ENCODE measurements at places on chromosomes 3 and 15.

- no peak for DNase-seq
Observed at GRCh38 chr3:30852833-30853232, 41.6 kb downstream of the GADL1 start.

DNA sequence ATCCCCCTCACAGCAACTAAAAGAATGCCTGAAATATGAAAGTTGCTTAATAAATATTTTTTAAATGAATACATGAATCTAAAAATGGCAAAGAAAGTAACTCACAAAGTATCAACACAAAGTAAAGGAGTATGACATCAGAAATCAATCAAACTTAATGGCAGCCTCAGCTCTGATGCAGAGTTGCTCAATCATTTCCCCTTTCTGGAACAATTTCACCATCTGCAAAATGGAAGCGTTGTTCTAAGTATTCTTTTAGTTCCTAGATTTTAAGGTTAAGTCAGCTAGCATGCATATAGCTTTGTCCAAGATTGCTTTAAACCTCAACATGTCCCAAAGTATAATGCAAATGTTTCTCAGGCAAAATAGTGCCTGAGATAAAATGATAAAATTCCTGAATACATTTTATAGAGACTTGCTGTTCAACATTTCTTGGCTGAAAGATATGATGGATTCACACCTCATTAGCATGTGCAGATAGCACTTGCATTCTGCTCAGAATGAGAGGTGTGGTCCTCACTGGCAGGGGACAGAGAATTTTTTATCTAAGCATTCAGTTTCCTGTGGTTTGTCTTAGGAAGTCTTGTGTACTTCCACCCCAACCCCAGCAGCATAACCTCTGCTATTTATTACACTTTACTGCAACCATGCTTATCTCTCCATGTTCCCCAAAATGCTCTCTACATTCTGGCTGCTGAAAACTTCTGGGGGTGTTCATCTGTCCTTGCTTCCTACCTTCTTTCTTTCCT lies 429.3 kb downstream of the GRM7 start:
- DNase-seq: no peak

- DNase-seq: no peak
Observed at GRCh38 chr3:18937574-18937973, 210.7 kb upstream of the KCNH8 start.

DNA sequence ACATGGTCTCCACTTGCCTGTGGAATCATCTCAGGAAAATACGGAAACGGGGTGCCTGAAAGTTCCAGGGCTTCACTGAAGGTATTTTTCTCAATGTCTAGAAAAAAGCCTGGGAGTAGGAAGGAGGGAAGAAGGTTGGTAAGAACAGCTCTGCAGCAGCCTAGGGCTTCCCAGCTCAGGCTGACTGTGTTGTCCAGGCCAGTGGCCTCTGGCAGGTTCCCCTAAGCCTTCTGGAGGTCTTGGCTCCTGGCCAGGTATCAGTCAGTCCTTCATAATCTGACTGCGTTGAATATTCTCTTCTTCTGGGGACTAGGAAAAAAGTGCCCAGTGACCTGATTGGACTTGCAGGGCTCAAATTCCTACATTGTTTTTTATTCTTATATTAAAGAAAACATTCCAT lies 38.6 kb downstream of the SSR3 start:
- no peak for DNase-seq

DNA sequence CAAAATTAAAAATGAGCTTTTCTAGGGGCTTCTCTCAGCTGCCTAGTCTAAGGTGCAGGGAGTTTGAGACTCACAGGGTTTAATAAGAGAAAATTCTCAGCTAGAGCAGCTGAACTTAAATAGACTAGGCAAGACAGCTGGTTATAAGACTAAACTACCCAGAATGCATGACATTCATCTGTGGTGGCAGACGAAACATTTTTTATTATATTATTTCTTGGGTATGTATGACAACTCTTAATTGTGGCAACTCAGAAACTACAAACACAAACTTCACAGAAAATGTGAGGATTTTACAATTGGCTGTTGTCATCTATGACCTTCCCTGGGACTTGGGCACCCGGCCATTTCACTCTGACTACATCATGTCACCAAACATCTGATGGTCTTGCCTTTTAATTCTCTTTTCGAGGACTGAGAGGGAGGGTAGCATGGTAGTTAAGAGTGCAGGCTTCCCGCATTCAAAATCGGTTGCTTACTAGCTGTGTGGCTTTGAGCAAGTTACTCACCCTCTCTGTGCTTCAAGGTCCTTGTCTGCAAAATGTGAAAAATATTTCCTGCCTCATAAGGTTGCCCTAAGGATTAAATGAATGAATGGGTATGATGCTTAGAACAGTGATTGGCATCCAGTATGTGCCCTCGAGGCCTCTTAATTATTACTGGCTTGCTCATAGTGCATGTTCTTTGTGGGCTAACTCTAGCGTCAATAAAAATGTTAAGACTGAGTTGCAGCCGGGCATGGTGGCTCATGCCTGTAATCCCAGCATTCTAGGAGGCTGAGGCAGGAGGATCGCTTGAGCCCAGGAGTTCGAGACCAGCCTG lies 984 bp downstream of the CCR5 start:
- no peak for DNase-seq

DNA sequence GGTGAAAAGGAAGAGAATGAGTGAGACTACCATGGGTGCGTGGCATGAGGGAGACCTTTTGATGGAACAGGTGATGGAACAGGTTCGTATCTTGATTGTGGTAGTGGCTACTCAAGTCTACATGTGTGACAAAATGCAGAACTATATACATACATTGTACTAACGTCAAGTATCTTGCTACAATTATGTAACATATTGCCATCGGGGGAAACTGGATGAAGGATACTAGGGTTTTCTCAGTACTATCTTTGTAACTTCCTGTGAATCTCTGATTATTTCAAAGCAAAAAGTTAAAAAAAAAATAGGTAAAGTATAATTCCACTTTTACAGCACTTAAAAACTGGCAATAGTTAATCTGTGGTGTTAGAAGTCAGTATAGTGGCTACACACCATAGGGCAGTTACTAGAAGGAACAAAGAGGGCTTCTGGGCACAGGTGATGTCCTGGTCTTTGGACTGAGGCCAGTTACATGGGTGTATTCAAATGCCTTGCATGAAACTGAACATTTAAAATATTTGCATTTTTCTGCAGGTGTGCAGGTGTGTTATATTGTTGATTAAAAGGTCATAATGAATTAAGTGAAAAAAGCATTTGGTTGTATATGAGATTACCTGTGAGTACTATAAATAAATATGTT lies 61.4 kb downstream of the LRRK1 start:
- DNase-seq: no peak

- DNase-seq: peak; percentile 17
Observed at GRCh38 chr3:51620543-51620942, 50.5 kb upstream of the TEX264 start.

DNA sequence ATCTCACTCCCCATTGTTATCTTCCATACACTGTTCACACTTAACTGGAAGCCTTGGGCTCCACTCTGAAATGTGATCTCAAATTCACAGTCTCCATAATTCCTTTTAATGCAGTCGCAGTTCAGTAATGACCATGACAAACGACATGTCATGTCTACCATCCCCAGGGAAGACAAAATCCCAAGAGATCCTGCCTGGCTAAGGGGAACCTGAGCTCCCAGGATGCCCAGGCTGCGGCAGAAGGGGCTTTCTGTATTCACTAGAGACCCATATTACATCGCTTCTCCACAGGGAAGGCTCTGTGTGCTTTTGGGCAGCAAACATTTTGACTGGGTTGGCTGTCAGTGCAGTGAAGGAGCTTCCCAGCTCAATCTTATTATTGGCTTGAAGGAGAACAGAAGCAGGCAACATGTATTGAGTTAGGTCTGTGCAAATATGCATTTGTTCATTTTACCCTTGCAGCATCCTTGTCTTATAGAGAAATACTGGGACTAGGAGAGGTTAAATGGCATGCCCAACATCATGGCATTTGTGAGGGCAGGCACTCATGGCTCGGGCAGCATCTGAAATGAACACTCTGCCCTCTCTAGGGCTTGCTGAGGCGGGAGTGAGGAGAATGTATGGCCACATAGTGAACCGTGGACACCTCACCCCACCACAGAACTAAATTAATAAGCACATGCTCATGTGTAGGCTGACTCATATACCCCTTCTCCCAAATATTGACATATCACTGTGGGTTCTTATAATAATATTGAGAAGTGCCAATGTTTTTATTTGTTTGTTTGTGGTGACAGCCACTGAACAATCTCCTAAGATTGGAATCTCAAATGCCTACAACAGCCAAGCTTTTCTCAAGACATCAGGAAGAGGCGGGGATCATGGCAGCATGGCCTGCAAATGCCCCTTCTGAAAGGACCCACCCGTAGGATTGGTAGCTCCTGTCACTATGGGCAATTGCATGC lies 141.6 kb upstream of the FOXB1 start:
- DNase-seq: no peak

DNA sequence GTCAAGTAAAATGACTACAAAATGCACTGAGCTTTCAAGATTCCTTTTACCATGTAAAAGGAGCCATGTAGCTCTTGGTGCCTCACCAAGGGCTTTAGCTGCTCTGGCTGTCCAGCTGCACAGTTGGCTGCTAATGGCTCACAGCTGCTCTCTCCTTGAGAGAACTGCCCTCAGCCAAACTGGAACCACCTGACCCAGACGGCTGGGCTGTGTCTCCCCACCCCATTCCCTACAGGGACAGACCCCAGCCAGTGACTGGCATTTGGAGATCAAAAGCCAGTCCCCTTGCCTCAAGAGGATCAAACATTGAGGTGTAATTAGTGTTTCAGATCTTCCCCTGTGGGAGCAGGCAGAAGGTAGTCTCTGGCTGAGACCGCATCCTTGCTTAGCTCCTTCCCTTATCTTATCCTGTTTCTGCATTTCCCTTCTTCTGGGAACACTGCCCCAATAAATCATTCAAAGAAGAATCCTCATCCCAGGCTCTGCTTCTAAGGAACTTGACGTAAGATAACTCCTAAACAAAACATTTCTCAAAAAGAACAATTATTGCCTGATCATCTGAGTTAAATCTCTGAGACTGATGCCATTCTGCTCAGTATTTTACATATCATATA lies 28.6 kb upstream of the UBE2E2 start:
- no peak for DNase-seq

DNA sequence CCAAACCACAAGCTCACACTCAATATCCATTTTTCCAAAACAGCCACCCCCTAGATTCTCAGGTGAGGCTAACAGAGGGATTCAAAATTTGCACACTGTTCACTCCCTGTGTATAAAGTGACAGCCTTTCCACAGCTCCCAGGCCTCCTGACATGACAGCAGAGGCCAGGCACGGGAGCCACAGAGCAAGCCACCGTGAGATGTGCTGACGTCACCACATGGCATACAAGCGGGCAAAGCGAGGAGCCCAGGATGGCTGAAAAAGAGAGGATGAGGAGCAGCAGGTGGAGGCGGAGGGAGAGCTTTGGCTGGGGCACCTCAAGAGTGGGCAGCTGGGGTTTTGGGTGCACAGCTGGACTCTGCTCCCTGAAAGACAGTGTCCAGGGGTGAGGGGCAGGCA lies 27.1 kb downstream of the EHD4 start:
- no peak for DNase-seq

DNA sequence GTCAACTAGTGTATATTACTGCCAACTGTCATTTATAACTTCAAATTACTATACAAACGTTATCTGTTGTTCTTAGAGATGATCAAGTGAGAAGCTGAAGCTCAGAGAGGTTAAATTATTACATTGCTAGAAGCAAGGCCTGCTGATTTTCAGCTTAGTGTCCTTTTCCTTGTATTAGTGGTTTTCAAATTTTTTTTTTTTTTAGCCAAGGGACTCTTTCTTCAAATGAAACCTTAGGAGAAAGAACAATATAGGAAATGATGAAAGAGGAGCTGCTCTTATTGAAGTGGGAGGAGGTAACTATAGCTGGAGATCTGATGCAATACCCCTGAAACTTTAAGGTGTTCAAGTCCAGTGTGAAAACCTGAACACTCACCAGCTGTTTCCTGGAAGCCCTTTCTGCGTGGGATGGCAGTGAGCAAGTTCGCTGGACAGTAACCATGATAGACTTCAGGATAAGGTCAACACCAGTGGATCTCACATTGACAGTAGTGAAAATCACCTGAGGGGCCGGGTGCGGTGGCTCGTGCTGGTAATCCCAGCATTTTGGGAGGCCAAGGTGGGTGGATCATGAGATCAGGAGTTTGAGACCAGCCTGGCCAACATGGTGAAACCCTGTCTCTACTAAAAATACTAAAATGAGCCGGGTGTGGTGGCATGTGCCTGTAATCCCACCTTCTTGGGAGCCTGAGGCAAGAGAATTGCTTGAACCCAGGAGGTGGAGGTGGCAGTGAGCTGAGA lies 376.2 kb downstream of the EDEM1 start:
- DNase-seq: no peak

- DNase-seq: no peak
Observed at GRCh38 chr15:33031324-33031821, 163.1 kb downstream of the FMN1 start.

GRCh38 chr15:81209635-81210034 lies 13.0 kb downstream of the IL16 start:
- no peak for DNase-seq

- DNase-seq: no peak
Observed at GRCh38 chr15:88388686-88389085, 78.5 kb downstream of the MRPL46 start.

GRCh38 chr3:27657404-27657803 lies 64.7 kb downstream of the EOMES start:
- no peak for DNase-seq

- DNase-seq: no peak
Observed at GRCh38 chr15:85764649-85765277, 30.0 kb downstream of the KLHL25 start.

DNA sequence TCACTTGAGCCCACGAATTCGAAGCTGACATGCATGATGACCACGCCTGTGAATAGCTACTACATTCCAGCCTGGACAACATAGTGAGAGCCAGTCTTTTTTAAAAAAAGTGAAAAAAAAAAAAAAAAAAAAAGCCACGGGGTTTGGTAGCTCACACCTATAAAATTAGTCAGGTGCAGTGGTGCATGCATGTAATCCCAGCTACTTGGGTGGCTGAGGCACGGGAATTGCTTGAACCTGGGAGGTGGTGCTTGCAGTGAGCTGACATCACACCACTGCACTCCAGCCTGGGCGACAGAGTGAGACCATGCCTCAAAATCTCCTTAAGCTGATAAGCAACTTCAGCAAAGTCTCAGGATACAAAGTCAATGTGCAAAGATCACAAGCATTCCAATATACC lies 44.4 kb downstream of the CSNK1G1 start:
- DNase-seq: no peak

DNA sequence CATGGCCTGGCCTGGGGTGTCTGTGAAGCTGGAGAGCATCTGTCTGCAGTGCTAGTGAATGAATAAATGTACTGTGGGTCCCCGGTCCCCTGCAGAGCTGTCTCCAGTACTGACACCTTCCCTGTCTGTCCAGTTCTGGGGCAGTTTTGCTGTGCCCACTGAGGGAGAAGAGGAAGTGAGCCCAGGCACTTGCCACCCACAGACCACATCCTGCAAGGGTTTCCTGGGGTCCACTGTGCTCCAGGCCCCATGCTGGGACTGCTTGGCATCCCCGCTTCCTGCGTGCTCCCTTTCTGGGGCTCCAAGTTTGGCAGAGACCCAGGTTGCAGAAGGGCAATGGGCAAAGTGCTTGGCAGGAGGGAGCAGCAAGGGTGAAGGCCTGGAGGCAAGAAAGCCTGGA lies 4.9 kb upstream of the SLC6A6 start:
- no peak for DNase-seq

All from GM04503 (cell line).